ENCODE measurements at places on chromosomes 5 and 9.

GRCh38 chr9:89020754-89021153 is 29.5 kb downstream of the S1PR3 start:
- DNase-seq, result no peak

GRCh38 chr9:115764645-115765044 is 388.9 kb upstream of the PAPPA start:
- DNase-seq, result no peak

DNA sequence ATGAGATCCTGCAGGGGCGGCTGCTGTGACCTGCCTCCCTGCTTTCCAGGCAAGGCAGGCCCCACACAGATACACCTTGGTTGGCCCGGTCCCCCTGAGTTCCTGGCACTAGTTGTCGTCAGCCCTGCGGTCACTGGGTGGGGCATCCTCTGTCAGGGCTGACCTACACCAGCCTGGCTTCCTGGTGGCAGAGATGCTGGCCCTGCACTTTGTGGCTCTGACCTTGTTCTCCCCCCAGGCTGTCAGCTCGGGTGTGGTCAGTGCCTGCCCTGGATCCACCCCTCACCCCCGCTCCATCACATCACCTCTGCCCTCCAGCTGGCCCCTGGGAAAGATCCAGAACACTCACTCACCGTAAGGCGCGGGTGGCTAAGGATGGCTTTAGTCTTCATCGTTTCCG is 74.1 kb downstream of the PHF2 start:
- no peak for DNase-seq

DNA sequence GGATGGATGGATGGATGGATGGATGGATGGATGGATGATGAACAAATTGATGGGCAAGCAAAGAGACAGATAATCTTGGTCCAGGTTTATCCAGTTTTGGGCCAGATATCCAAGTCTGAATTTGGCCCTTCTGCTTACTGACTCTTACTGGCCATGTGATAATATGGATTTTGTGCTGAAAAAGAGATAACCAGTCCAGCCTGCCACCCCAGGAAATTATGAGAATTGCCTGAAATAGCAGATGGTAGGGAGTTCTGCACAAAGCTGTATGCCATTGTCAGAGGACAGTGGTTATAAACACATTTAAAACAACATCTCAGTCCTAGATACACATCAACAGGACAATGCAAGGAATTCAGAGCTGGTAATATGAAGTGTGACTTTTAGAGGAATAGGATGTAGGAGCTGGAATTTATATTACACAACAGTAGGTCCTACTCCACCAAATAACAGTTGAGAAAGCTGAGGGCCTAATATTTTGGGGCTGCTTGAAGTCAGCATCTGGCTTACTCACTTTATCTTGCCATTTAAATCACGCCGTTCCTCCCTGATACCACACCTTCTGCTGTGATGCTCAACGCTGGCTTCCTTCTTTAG is 9.0 kb upstream of the FAT2 start:
- no peak for DNase-seq

DNA sequence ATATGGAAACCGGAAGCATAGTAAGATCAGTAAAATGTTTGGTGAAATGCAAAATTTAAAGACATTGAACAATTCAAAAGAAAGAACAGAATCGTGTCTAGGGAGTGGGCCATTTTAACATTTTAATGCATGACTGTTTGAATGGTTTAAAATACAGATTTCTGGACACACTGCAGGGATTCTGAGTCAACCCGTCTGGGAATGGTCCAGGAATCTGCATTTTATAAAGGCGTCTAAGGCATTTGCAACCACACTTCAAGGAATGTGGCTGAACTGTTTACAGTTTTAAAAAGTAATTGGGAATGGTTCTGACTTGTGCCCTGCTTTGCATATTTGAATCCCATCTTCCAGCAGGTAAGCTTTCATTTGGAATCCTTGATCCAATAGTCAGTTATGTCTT is 811.7 kb upstream of the WWC1 start:
- no peak for DNase-seq

- DNase-seq, result no peak
Measured at GRCh38 chr9:135088979-135089847, 1.7 kb downstream of the OLFM1 start.

- no peak for DNase-seq
Measured at GRCh38 chr5:143315929-143316328, 87.6 kb downstream of the NR3C1 start.

DNA sequence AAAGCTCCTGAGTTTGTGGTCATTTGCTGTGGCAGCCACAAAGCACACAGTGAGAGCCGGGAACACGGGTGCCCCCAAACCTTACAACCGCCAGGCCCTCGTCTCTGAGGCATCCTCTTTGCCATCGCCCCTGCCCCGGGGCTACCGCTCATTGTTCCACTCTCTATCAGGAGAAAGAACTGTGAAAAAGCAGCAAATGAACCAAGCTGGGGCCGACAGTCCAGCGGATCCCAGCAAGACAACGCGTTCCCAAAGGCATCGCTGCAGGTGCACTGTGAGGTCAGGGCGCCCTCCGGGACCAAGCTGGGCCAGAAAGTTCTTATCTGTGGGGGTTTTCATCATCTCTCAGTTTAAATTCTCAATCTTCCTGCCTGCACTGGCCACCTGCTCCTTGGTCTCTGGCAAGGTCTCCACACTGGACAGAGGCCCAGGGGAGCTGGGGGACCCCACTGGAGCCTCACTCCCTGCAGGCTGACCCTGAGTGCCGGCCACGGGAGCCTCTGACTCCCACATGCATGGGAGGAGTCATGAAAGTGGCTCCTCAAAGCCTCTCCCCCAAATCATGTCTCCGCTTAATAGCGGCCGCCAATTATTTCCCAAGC is 32.1 kb downstream of the VAV2 start:
- DNase-seq, result no peak

GRCh38 chr5:80711938-80712337 is 57.2 kb upstream of the DHFR start:
- DNase-seq, result peak; percentile 33

GRCh38 chr5:122985006-122985700 is 51.4 kb downstream of the PPIC start:
- no peak for DNase-seq

GRCh38 chr9:114769624-114770023 is 36.2 kb downstream of the TNFSF15 start:
- DNase-seq, result no peak

GRCh38 chr5:51997949-51998348 is 614.7 kb downstream of the ISL1 start:
- DNase-seq, result no peak

- no peak for DNase-seq
Measured at GRCh38 chr5:53515988-53516387, 35.6 kb downstream of the FST start.

- no peak for DNase-seq
Measured at GRCh38 chr9:83070261-83070660, 7.3 kb upstream of the RASEF start.

- no peak for DNase-seq
Measured at GRCh38 chr9:75105019-75105540, 16.8 kb downstream of the OSTF1 start.

DNA sequence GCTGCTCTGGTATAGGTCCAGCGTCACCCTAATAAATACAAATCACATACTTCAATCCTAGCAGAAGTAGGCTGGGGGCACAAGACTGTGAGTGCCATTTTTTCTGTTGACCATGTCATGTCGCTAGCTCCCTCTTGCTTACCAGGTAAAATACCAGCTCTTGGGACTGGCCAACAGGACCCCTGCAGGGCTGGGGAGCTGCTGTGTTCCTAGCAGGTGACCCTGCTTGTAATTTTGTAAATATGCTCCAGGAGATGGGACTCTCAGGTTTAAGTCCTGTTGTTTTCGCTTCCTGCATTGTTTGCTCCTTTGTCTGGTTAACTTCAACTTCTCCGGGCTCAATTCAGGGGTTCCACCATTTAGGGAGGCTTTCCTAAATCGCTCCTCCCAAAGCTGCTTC is 286.6 kb upstream of the DAP start:
- DNase-seq, result no peak

DNA sequence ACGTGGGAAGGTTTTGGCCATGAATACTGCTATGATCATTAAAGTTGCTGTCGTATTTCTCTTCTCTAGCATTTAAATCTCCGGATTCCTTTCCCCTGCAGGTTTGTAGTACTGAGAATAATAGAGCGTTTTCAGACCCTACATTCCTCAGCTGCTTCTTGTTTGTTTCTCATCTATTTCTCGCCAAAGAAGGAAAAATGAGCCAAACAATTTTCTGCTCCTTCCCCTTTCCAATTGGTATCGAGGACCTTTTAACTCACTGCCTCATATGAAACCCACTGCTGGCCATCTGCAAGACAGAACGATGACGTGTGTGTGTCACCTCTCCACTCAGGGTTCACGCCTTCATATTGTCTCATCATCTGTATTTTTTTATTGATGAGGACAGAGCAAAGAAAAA is 689.4 kb upstream of the WWC1 start:
- DNase-seq, result no peak

DNA sequence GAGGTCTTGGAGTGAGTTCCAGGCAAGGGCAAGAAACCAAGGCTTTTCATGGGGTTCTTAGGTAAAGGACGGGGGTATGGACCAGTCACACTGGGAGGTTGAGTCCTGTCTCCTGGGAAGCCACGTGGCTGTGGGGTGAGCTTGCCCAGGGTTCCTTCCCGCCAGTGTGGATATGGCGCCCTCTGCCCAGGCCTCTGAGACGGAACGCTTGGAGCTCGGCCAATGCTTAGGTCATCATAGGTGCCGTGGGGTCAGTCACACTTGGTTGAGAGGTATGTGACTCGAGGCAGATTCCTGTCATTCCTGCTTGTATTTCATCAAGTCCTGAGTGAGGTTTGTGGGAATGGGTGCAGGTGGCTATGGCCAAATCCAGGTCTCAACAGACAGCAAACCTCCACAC is 46.2 kb downstream of the TENT4A start:
- DNase-seq, result peak; percentile 28

DNA sequence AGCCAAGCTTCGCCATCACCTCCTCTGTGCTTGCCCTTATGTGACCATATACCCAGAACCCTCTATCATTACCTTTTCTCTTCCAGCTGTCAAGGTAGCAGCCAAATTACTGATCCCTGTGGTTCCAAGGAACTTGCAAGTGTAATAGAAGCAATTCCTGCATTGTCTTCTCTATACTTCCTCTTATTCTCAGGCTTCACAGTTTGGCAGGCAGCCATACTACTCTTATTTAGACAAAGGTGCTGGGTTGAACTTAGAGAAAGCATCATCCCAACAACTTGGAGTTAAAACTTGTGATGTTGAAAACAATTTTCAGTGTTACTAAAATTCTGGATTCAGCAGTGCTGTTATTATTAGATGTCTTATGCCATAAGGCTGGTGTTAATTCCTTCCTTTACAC is 93.2 kb downstream of the NLN start:
- DNase-seq, result no peak

- no peak for DNase-seq
Measured at GRCh38 chr5:155485386-155485785, 471.8 kb downstream of the KIF4B start.

- peak; percentile 90 for DNase-seq
Measured at GRCh38 chr5:42908509-42909488, 97.1 kb upstream of the SELENOP start.

DNA sequence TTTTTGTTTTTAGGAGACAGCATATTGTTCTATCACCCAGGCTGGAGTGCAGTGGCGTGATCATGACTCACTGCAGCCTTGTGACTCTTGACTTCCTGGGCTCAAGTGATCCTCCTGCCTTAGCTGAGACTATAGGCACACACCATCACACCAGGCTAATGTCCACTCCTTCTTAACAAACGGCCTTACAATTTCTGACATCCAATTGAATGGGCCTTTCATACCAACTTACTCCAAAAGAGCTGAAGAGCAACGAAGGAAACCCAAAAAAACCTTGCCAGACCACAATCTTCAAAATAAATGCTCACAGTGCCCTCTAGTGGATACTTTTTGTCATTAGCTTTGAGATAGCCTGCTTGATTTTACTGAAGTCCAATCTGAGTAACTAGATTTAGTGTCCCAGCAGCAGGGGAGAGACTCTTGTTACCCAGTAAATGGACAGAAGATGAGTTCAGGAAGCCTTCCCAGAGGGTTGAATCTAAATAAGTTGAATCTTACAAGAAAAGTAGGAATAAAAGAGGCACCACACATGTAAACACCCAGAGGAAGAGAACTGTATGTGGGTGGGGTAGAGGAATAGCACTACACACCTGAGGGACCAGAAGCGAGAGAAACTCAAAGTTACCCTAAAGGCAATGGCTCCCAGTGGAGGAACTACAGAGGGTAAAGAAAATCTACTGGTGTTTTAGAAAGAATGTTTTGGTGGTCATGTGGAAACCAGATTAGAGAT is 9.3 kb downstream of the ZNF622 start:
- peak; percentile 87 for DNase-seq

GRCh38 chr5:100757618-100758017 is 145.5 kb downstream of the ST8SIA4 start:
- DNase-seq, result no peak

DNA sequence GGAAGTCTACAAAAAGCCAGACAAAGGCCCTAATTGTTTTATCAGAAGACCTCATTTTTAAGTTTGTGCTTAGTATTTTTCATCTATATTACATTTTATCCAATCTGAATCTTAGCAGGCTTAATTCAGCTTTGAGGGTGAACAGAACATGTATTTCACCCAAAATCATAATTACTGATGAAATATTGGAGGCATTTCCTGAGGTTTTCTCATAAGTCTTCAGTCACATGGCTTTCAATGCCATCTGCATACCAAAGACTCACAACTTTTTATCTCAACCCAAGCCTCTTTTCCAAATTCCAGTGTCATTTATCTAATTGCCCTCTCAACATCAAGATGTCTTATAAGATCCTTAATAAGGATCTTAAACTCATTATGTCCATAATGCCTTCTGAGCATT is 150.8 kb downstream of the TTC39B start:
- DNase-seq, result no peak

- peak; percentile 80 for DNase-seq
Measured at GRCh38 chr9:124779368-124780059, 2.6 kb downstream of the OLFML2A start.

- DNase-seq, result peak; percentile 85
Measured at GRCh38 chr9:87324613-87325194, 173.0 kb upstream of the DAPK1 start.

DNA sequence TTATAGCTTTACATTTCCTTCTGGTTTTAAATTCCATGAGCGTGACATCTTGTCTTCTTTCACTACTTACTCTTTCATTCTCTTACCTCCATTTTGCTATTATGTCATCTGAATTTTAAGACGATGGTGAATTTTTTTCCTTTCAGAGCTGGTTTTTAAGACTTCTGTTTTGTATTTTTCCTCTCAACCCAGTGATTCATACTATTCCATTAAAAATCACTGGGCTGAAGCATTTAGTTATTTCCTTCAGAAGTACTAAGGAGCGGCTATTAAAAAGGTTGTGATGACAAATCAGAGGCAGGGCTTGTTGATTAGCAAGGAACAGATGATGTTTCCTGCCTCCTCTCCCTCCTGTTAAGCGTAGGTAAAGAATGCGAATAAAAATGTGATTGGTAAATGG is 16.5 kb downstream of the AGXT2 start:
- DNase-seq, result peak; percentile 26

GRCh38 chr5:89260254-89260653 is 377.3 kb upstream of the MEF2C start:
- no peak for DNase-seq

DNA sequence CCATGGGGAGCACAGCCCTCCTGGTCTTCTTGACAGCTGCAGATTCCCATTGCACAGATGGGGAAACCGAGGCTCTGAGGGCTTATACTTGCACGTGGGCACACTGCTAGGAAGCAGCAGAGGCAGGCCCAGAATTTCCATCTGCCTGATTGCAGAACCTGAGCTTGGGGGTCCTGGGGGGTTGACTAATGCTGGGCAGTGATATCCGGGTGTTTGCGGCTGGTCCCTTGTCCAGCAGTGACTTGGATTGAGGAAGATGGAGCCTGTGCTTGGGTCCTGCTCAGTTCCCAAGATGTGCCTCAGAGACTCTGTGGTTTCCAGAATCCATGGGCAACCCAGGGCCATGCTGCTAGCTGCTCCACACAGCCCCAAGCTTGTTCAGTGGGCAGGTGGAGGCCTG is 91.2 kb downstream of the PHF2 start:
- DNase-seq, result no peak
